ENCODE measurements at places on chromosomes 7 and 10.

- DNase-seq, result no peak
These were observed 36.5 kb upstream of the TNKS2 start for GRCh38 chr10:91761721-91762120.

DNA sequence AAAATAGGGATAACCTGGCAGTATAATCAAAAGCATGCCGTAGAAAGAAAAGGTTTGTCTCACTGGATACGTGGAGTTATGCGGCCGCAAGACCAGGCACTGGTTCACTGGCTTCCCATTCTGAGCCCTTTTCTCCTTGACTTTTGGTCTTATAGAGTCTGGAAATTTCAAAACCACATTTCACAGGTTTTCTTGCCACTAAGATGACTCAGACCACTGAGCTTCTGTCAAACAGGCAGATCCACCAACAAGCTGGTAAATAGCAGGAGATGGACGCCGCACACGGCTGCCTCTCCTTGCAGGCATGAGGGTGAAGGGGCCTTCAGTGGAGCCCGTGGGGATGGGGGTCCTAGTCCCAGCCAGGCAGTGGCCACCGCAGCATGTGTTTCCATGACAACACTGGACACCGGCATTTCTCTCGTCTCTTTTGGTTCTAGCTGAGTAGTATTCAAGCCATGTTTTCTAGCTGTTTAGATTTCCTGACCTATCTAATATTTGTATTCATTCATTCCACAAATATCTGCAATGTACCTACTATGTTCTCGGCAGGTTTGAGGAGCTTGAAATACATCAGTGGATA lies 55.5 kb downstream of the KLF6 start:
- no peak for DNase-seq

DNA sequence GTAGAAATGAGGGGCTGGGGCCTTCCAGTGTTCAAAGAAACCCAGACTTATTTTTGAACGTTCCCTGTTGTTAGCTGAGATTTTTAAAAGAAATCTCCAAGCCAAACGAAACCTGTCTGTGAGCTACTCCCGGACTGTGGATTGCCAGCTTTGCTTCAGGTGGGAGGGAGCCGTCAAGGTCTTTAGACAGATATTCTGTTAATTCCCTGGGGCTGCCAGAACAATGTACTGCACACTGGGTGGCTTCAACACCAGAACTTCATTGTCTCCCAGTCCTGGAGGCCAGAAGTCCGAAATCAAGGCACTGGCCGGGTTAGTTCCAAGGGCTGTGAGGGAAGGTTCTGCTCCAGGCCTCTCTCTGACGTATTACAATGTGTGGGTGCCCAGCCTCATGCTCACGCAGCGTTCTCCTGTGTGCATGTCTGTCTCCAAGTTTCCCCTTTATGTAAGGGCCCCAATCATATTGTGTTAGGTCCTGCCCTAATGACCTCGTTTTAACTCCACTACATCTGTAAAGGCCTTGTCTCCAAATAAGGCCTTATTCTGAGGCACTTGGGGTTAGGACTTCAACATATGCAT lies 60.0 kb upstream of the GJD4 start:
- no peak for DNase-seq

DNA sequence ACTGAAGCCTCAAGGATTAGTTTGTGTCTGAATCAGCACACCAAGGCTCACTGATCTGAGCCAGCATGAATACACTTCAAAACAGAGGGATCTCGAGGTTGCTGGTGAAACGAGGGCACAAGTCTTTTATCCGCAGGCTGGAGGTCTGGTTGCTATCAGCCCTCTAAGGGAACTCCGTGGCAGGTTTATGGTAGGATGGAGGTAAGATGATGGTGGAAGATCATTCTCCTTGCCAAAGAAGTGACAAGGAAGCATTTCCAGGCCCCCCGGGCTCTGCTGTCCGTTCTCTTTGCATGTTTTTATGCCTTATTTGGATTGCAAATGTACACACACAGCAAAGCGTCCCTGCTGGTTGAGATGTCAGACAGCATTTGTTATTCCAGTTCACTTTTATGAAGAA lies 268.3 kb downstream of the ARHGAP12 start:
- no peak for DNase-seq

DNA sequence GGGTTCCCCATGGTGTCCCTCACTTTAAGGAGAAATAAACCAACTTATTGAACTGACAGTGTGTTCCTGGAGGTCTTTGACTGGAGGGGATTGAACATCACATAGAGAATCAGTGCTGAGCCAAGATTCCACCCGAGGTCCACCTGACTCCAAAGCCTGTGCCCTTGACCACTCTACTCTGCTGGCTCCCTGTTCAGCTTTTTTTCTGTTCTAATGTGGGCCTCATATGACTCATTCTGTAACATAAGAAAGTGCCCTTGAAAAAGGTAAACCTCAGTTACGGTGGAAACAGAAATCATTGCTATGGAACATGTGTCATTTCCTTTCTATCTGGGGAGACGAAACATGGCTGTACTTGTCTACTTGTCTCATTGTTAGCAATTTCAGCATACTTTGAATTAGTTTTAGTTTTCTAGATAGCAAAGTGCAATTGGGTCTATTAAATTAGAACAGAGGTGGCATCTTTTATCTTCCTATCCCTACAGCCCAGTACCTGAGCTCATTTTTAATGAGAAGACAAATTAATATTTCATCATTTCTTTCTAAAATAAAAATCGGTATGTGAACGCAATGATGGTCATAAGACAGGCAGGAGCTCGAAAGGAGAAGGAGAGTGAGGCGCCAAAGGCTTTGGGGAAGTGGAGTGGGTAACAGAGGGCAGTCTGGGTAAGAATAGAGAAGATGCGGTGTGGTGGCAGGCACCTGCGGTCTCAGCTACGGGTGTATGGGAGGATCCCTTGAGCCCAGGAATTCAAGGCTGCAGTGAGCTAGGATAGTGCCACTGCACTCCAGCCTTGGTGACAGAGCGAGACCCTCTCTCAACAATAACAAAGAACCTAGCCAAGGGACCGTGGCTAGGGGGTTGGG lies 1.5 kb downstream of the GSDME start:
- DNase-seq, result no peak

GRCh38 chr7:157464111-157464970 lies 127.5 kb downstream of the DNAJB6 start:
- no peak for DNase-seq

- DNase-seq, result no peak
These were observed 15.2 kb upstream of the KNDC1 start for GRCh38 chr10:133144771-133145170.

DNA sequence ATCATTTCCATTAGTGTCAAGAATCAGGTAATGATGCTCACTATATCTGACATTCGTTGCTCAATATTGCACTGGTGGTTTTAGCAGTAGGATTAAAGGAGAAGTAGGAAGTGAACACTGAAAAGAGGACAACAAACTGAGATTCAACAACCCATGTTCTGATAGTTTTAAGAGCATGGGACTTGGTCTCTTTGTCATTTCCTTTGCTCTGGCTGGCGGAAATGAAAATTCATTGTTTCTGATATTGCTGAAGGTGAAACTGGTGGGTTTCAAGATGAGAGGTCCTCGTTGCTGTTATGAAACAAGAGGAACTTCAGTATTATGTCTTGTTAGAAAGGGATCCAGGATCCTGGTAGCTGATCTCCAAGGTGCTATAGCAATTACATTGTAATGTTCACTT lies 129.0 kb downstream of the DNAH11 start:
- DNase-seq, result no peak

DNA sequence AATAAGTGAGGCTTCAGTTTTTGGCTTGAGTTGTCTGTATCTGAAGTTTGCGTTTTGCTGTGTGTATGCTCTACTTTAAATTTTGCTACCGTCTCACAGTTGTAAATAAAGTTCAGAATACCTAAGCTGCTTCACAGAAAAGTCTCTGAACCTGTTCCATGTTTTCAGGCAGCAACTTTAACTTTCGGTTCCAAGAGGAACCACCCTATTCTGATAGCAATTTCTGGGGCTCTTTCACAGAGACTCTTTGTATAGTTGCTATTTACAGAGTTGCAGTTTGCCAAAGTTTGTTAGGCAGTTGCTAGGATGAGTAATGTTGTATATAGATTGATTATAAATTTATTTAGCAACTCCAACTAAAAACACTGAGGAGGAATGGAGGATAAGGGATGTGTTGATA lies 5.7 kb downstream of the FAM221A start:
- DNase-seq, result no peak

GRCh38 chr7:40356312-40356711 lies 221.5 kb downstream of the SUGCT start:
- no peak for DNase-seq

GRCh38 chr10:88233870-88234269 lies 349.2 kb downstream of the RNLS start:
- DNase-seq, result no peak

DNA sequence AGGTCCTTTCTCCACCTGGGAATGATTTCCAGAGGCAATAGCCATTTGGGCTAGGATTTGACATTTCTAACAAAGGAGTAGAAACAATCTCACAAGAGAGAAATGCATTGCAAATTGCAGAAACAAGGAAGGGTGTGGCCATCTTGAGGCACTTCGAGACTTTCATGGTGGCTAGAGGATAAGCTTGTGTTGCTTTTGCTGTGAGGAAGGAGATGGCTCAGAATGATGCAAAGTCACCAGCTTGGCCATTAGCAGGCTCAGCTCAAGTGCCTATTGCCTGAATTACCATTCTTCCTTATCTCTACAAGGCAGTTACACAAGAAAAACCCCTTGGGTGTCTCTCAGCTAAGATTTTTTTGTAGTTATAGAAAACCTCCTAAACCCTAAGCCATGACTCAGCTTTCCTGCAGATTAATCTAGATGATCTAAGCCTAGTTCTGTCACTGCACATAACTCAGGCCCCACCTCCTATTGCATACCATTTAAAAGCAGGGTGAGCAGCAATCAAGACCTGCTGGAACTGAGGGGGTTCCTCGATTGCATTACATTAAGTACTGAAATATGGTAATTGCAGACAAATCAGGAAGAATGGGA lies 683.1 kb downstream of the NRG3 start:
- no peak for DNase-seq

All from omental fat pad (tissue), 4 donors.